ENCODE measurements at places on chromosomes 7 and 10.

DNA sequence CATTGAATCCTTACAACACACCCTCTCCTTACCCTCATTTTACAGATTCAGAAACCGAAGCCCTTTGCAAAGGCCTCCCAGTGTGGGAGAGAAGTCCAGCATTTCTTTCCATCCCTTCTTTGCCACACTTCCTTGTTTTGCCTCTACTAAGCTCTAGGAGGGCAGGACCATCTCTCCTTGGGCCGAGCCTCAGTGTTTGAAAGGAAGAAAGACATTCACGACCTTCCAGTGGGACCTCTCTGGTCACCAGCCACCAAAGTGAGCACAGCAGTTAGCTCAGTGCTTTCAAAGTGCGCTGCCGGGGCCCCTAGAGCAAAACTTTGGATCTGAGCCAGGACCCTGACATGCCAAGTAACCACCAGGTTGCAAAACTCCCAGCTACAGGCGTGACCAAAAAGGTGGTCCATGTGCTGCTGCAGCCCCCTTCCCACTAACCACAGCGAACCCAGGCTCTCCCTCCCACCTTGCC, 12.4 kb downstream of the CTBP2 start:
- no peak for DNase-seq

DNA sequence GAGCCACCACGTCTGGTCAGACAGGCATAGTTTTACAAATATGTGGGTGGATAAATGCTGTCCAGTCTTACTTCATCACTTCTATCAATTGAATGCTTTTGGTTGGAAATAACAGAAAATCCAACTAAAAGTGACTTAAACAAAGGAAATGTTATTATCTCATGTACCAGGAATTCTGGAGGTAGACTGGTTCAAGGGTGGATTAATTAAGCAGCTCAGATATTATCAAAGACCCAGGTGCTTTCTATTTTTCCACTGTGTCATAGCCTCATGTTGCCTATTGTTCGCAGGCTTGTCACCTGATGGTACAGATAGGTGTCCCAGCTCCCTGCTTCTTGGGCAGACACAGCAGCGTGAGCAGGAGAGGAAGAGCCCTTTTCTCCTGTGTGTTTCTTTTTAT, 156.1 kb upstream of the CTBP2 start:
- DNase-seq = no peak

DNA sequence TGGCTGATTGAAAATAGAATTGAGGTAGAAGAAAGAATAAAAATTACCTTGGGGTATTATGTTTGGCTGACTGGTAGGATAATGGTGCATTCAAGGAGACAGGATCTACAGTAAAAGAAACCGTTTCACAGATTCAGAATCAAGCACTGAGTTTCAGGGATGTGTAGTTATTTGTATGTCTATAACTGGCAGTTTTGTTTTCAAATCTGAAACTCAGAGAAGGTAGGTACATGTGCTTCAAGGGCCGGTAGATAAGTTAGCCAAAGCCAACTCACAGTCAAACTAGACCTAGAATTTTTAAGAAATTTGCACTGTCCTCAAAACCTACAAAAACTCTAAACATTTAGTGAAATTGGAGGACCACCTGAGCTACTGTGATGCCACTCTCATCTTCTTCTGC, 191.5 kb downstream of the FOXP2 start:
- no peak for DNase-seq

- DNase-seq = no peak
Observed at GRCh38 chr7:109020251-109020650, 450.6 kb downstream of the DNAJB9 start.

DNA sequence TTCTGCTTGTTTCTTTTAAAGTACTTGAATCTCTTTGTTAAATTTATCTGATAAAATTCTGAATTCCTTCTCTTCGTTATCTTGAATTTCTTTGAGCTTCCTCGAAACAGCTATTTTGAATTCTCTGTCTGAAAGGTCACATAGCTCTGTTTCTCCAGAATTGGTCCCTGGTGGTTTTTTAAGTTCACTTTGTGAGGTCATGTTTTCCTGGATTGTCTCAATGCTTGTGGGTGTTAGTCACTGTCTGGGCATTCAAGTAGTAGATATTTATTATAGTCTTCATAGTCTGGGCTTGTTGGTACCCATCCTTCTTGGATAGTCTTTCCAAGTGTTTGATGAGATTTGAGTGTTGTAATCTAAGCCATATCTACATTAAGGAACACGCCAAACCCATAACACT, 1060.6 kb downstream of the LRMDA start:
- no peak for DNase-seq

GRCh38 chr7:157787275-157787701, 450.5 kb downstream of the DNAJB6 start:
- DNase-seq = no peak

DNA sequence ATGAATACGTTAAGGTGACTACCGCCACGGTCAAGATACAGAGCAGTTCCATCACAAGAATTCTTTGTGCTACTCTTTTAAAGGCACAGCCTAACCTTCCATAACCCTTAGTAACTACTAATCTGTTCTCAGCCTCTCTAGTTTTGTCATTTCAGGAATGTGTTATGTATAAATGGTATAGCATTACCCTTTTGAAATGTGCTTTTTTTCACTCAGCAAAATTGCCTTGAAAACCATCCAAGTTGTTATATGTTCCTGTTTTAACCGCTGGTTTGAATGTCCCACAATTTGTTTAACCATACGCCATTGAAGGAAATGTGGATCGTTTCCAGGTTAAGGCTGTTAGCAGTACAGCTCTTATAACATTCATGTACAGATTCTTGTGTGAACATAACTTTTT, 32.0 kb downstream of the WAC start:
- no peak for DNase-seq

DNA sequence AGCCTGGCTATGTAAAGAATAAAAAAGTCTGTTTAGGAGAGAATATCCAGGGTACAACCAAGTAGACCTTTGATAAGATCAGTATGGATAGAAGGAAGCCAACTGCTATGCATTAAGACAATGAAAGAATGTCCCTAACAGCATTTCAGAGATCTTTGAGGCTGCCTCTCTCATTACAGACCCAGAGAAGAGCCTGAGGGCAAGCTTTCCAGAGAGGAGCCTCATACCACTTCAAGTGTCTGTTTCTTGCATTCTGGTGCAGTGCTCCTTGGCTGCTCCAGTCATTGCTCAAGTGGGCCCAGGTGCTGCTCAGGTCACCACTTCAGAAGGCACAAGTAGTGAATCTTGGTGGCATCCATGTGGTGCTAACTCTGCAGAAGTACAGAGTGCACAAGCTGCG, 514.0 kb downstream of the PLXDC2 start:
- no peak for DNase-seq

DNA sequence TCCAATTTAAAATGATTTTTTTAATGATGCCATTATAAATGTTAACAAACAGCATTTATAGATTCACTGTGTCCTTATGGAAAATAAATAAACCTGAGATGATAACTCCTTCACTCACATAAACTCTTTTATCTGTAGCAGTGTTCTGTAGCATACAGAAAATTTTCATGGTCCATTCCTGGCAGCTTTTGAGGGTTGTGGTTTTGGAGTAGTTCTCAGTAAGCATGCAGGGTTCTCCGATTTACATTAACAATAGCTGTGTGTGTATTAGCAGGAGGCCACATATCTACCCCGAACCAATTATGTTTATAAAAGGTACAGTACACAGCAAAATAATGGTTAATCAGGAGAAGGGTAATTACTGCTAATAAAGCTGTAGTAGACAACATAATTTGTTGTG, 162.7 kb downstream of the CDCA7L start:
- no peak for DNase-seq

GRCh38 chr7:108404509-108405420, 51.5 kb downstream of the NRCAM start:
- no peak for DNase-seq

- no peak for DNase-seq
Observed at GRCh38 chr7:25922296-25922695, 229.7 kb upstream of the NFE2L3 start.

GRCh38 chr10:132234860-132235259, 48.1 kb downstream of the DPYSL4 start:
- DNase-seq = no peak

DNA sequence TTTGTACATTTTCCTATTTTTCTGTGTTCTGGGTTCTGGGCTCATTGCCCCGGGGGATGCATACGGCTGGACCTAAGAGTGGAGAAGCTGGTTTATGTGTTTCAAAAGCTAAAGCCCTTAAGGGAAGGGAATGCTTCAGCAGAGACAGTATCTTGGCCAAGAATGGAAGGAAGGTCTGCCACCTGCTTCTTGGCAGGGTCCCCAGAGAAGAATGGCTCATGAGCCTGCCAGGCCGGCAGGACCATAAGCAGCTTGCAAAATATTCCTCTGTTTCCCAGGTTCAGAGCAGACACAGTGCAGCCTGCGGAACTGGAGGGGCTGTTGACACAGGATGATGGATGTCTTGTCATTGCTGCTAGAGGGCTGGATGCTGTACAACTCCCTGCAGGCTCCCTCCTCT, 7.8 kb upstream of the ABHD11 start:
- DNase-seq = no peak

- no peak for DNase-seq
Observed at GRCh38 chr10:32972929-32973328, 14.9 kb upstream of the ITGB1 start.

DNA sequence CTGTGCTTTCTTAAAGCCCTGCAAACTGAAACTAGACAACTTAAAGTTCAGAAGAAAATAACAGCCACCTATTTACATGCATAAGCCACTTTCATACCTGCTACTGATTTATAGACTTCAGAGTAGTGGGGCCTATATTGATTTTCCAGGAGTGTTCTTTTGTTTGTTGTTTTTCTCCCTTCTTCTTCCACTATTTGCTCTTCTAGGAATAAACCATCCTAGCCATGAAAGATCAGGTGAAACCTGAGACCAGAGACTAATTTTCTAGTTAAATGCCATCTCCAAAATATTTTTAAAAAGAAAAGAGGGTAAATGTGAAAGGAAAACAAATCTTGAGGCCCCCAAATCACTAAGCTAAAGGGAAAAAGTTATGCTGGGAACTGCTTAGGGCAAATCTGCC, 72.4 kb upstream of the C1GALT1 start:
- DNase-seq = no peak

All from T-helper 2 cell (primary cell).